Right ventricle myocardium inferior (tissue), 1 donor: ENCODE measurements at places on chromosomes 3 and 15.
A peak's percentile ranks its signal among the peaks of the same experiment; 100 is the strongest.

DNA sequence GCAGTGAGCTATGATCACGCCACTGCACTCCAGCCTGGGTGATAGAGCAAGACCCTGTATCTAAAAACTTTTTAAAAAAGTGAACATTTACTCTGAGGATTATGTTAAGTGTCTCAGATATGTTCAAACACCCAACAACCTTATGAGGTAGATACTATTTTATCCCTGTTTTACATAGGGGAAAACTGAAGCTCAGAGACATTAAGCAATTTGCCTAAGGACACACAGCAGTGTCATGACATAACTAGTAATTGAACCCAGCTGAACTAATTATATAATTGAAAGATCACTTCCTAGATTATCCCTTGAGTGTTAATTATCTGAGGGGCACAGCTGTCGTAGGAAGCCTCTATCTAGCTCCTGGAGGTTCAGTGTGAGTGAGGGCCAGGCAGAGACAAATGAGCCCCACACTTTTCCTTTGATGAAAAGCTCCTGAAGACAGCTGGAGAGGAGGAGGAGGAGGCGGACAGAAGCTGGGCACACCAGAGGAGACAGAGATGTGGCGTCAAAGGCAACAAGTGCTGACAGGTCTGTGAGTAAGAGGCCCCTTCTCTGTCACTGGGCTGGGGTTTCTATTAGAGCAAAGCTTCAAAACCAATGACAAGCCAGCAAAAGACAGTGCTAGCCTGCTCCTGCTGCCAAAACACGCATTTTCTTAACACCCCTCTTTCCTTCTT, 20.5 kb downstream of the TRH start:
- DNase-seq, result no peak

GRCh38 chr3:181728470-181729340, 17.0 kb downstream of the SOX2 start:
- DNase-seq, result no peak

GRCh38 chr3:30475038-30475808, 131.2 kb upstream of the TGFBR2 start:
- DNase-seq, result no peak

DNA sequence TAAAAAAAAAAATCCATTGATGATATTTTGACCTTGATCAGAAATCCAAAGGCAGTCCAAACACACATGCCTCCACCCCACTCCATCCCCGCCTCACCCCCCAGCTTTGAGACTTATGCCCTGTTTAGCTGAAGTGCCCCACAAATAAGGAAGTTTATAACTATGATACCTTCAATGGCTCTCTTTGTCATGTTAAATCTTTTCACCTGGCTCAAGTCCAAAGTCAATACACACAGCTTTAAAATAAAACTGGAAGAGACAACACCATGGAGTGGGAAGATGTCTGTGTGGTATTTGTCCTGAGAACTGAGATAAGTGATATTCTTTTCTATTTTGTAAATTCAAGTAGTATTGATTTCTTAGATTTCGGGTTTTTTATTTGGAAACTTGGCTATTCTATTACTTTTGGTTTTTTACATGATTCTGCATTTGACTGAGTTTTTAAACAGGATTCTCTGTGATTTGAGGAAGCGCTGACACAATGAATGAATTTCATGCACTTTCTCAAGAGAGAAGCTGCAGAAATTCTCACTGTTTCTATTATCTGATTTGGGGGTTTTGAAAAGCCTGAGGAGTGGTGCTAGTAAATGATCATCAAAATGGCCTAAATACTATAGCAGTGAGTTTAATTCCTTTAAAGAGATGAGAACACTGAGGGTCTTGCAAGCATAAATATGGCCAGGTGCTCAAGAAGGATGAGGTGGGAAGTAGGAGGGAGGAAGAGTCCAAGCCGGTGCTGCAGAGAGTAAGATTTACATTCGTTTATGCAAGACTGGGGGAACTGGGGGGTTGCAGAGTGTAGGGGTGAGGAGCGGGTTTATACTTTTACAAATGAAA, 5.2 kb downstream of the FOXB1 start:
- no peak for DNase-seq

- DNase-seq, result no peak
Measured at GRCh38 chr3:152292366-152292765, 23.6 kb downstream of the MBNL1 start.

GRCh38 chr3:131898346-131898745, 136.5 kb downstream of the CPNE4 start:
- DNase-seq, result no peak

DNA sequence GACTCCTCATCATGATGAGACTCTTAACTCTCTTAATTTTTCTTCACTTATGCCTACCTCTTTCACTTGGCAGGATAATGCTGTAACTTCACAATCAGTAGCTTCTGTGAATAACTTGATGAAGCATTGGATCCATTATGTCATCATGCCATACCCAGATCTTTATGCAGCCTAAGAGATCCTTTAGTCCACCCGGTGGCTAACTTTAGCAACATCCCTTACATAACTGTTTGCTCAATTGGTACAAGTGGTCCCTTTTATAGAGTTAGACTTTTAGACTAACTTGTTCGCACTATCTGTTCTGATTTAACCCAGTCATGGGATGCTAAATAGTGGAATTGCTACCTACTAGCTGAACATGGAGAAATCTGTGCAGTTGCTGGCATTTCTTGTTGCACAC, 184.5 kb downstream of the USP13 start:
- no peak for DNase-seq

DNA sequence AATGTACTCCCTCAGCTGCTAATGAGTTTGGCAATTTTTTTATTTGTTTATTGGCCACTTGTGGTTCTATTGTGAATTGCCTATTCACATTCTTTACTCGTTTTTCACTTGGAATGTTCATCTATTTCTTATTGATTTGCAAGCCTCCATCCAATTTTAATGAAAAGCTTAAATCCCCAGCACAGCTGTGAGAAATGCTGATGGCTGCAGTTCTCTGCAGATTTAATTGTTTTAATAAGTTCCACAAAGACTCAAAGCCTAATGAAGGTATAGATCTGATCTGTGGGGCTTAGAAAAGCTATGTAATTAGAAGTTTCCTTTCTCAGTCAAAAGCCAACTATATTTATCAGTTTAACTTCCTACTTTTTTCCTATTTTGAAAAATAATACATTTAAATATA, 41.5 kb downstream of the LYZL4 start:
- DNase-seq, result no peak

DNA sequence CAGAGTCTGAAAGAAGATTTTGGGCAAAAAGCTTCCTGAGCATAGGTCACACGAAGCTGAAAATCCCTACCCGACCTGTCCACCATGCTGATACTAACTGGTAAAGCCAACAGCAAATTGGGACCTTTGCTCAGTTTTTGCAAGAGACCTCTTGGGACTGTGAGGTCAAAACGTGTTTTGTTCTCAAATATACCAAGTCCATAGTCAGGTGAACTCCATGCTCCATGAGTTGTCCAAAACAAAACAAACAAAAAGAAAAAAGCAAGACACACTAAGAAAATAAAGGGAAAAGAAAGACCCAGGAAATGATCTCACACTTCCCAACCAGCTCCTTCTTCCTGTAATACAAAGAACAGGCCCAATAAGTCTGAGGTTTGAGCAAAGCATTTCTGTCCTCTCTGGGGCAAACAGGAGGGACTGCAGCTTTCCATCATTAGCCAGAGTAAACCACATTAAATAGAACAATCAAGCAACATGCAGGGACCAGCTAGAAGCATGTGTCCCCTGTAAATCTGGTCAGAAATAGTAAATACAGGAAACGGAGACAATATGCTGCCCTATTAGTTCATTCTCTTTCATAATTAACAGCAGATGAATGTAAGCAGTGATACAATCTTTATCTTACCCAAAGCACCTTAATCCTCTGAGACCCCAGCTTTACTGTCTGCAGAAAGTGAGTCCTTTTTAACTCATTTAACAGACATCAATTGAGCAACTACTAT, 125.0 kb upstream of the LIPC start:
- no peak for DNase-seq

- DNase-seq, result no peak
Measured at GRCh38 chr3:61729038-61729634, 167.8 kb downstream of the PTPRG start.

DNA sequence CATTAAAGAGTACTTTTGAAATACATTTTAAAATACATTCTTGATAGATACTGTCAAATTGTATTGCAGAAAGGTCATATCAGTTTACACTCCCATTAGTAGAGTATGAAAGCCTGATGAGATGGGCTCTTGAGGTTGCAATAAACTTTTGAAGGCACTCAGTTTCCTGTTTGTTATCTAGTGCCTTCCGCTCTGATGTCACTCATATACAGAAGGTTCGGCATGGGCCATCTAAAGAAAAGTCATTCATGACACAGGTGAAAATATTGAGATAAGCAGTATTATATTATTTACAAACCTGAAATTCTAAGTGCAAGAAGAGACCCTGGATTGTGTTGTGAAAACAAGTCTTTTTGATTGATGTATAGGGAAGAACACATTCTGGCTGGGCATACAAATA, 36.5 kb upstream of the DENND4A start:
- DNase-seq, result no peak

GRCh38 chr3:40187945-40188344, 121.6 kb upstream of the EIF1B start:
- DNase-seq, result no peak

DNA sequence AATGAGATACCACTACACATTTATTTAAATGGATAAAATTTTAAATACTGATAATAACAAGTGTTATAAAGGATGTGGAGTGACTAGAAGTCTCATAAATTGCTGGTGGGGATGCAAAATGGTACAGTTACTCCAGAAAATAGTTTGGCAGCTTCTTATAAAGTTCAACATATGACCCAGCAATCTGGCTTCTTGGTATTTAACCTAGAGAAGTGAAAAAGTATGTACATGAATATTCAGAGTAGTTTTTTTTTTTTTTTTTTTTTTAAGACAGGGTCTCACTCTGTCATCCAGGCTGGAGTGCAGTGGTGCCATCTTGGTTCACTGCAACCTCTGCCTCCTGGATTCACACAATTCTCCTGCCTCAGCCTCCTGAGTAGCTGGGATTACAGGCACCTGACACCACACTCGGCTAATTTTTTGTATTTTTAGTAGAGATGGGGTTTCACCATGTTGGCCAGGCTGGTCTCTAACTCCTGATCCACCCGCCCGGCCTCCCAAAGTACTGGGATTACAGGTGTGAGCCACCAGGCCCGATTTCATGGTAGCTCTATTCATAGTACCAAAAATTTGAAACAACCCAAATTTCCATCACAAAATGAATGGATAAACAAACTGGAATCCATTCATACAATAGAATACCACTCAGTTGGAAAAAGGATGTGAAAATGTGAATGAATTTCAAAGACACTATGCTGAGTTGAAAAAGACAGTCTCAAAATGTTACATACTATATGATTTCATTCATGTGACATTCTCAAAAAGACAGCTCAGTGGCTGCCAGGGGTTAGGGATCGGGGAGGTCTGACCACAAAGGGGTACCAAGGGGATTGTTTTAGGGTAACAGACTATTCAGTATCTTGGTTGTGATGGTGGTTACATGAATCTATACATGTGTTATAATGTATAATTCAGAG, 14.4 kb downstream of the RRP9 start:
- no peak for DNase-seq

- no peak for DNase-seq
Measured at GRCh38 chr3:126152901-126153694, 27.3 kb downstream of the ALDH1L1 start.

GRCh38 chr3:179016979-179017670, 54.5 kb downstream of the ZMAT3 start:
- DNase-seq, result no peak

DNA sequence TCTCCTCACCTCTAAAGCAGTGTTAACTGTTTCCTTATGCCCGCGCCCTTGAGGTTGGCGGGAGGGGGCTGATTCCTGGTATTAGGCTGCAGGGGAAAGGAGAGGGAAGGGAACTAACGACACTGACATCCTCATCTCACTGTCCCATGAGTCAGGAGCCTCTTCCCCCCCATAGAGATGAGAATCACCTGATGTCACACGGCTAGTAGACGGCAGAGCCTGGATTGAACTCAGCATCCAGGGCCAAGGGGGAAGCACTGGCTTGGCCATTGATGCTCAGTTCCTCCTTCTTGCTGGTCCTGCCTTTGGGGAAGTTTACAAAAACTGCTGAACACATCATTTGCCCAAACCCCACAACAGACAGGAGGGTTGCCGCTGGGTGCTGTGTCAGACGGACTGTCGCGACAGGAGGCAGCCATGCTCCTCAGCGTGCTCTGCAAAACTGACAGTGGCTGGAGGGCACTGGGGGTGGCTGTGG, 38.5 kb downstream of the IDH2 start:
- DNase-seq, result peak; percentile 86

- DNase-seq, result no peak
Measured at GRCh38 chr3:119601154-119601553, 3.5 kb downstream of the PLA1A start.

DNA sequence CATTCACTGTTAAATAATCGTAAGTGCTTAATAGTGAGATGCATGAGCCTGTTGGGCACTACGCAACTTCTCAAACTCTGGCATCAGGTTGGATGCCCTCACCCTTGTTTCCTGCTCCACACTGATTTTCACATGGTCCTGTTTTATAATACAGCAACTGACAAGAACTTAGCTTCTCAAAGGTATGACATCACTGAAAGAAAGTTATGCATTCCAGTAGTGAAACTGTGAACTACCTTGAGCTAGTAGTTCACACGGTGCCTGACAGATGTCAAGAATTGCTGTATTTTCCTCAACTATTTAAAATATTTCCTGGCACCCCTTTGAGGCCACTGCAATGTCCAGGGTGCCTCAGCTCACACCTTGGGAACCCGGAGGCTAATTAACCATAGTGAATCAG, 327.5 kb downstream of the RORA start:
- DNase-seq, result no peak

- no peak for DNase-seq
Measured at GRCh38 chr15:40523611-40524010, 41.2 kb downstream of the CCDC32 start.

GRCh38 chr15:69469467-69470201, 17.0 kb downstream of the RPLP1 start:
- no peak for DNase-seq

GRCh38 chr3:16548721-16549120, 35.2 kb upstream of the RFTN1 start:
- DNase-seq, result no peak

DNA sequence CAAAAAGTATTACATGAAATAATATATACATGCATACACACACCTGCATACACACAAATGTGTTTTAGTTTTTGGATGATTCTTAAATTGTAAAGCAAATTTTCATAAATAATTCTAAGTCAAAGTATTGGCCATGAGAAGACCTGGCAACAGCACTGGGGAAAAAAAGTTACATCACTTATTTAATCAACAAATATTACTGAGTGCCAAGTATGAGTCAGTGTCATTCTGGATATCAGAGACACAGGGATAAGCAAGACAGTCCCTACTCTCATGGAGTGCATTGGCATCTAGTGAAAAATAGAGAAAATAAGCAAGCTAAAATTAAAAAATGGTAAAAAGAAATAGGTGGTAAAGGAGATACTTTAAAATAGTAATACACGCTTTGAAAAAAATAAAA, 29.4 kb upstream of the GUCA1C start:
- no peak for DNase-seq

DNA sequence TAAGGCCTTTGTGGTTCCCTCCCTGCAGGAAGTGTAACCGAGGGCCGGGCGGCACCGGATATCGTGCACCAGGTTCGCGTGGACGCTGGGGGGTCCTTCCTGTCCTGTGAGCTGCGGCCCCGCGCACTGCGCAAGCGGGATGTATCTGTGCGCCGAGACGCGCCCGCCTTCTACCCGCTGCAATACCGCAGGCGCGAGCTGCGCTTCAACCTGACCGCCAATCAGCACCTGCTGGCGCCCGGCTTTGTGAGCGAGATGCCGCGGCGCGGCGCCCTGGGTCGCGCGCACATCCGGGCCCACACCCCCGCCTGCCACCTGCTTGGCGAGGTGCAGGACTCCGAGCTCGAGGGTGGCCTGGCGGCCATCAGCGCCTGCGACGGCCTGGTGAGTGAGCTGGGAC, 35.9 kb downstream of the SAXO2 start:
- peak; percentile 69 for DNase-seq
